ENCODE measurements at places on chromosomes 5 and 9.

GRCh38 chr5:32600054-32600622 is 14.8 kb downstream of the SUB1 start:
- peak; percentile 84 for DNase-seq

DNA sequence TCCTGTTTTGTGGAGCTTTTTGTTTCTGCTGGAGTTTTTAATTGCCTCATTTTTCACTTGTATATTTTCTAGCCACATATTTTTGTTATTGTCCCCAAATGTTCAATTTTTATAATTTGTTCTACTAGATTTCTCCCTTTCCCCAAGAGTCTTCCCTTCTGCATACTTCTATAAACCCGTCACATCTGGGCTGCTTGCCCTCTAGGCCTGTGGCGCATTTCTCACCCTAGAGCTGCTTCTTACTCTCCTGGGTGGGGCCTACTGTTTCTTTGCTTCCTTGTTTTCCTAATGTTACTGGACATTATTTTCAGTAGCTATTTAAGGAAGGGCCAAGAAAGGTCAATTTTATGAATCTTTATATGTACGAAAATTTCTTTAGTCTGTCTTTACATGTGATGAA is 51.5 kb downstream of the NXNL2 start:
- no peak for DNase-seq

DNA sequence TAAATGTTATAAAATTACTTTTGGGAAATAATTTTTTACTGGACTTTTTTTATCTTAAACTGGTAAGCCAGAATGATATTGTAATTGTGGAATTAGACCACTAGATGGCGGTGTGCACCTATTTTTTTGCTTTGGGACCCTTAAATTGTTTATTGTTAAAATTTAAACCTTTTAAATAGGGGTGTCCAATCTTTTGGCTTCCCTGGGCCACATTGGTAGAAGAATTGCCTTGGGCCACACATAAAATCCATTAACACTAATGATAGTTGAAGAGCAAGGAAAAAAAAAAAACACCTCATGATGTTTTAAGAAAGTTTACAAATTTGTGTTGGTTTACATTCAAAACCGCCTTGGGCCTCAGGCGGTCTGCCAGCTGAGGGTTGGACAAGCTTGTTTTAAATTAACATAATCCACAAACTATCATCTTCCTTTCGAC is 28.4 kb upstream of the GADD45G start:
- DNase-seq, result no peak

GRCh38 chr9:25397746-25398145 is 280.5 kb downstream of the TUSC1 start:
- DNase-seq, result no peak

GRCh38 chr9:114487607-114488300 is 17.5 kb downstream of the WHRN start:
- DNase-seq, result no peak

DNA sequence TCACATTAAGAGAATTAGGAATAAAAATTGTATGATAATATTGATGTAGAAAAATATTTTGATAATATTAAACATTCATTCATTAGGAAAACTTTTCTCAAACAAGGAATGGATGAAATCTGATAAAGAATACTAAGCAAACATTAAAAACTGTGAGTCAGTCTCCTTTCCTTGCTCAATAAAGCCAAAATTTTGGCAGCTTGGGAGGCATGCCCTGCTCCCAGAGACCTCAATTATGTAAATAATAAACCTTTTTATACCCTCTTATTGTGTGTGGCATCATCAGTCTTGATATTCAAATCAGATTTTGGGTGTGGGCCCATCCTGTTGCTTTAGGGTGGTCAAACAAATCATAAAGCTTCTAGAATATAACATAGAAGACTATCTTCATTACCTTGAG is 36.6 kb upstream of the CCL21 start:
- DNase-seq, result no peak

DNA sequence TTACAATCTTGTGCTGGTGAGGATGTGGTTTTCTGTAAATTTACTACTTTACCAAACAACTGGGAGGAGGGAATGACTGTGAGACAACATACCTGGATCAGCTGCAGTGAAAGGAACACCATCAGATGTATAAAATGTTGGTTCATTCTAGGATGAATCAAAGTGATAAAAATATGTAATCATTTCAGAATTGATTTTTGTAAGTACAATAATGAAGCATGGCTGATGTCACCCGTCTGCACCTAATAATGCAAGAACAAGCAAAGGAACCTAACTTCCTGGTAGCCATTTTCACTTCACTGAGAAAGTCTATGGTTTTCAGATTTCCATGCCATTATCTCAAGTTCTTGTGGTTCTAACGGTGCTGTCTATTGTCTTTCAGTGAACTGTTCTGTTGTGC is 18.7 kb upstream of the C5orf34 start:
- DNase-seq, result no peak

DNA sequence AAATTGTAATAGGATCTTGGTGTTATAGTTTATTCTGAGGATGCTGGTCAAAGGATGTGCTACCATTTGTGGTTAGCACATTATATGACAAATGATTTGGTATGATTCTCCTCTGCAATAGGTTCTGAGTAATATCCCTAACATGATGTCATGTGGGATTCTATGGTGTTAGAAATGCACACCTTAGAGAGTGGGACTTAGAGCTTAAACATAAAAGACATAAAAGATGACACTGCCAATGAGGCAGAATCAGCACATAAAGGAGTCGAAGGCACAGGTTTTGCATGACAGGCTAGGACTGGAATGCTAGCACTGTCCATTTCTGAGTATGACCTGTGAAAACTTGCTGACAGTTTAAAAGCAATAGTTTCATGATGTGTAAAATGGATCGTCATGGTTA is 100.4 kb downstream of the OSTF1 start:
- DNase-seq, result no peak

DNA sequence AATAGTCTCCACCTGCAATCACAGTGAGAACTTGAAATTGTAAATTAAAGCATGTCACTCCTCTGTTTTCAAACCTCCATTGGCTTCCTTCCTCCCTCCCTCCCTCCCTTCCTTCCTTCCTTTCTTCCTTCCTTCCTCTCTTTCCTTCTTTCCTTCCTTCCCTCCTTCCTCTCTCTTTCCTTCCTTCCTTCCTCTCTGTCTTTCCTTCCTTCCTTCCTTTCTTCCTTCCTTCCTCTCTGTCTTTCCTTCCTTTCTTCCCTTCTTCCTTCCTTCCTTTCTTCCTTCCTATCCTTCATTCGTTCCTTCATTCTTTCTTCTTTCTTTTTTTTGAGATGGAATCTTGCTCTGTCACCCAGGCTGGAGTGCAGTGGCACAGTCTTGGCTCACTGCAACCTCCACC is 595.0 kb upstream of the ZNF608 start:
- DNase-seq, result no peak

GRCh38 chr5:87252283-87252605 is 15.4 kb upstream of the RASA1 start:
- no peak for DNase-seq

GRCh38 chr5:151186538-151186937 is 29.0 kb upstream of the ANXA6 start:
- no peak for DNase-seq

- no peak for DNase-seq
Observed at GRCh38 chr5:72519111-72519510, 11.9 kb upstream of the ZNF366 start.

DNA sequence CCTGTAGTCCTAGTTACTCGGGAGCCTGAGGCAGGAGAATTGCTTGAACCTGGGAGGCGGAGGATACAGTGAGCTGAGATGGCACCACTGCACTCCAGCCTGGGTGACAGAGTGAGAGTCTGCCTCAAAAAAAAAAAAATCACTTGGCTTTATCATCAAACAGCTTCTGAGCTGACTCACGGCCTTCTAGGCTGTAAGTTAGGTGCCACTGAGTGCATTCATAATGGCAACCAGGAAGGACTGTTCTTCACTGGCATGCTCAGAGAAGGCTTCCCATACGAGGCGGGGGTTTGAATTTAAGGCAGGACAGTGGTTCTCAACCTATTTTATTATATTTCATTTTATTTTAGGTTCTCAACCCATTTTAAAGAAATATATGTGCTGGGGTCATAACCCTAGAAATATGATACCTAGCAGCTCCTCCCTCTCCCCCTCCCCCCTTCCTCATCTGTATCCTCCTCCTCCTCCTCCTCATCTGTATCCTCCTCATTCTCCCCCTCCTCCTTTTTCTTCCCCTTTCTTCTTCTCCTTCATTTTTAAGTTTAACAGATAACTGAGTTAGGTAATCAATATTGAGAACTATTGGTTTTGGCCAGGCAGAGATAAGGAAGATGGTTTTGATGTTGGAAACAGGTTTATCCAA is 19.0 kb upstream of the LHFPL2 start:
- no peak for DNase-seq

DNA sequence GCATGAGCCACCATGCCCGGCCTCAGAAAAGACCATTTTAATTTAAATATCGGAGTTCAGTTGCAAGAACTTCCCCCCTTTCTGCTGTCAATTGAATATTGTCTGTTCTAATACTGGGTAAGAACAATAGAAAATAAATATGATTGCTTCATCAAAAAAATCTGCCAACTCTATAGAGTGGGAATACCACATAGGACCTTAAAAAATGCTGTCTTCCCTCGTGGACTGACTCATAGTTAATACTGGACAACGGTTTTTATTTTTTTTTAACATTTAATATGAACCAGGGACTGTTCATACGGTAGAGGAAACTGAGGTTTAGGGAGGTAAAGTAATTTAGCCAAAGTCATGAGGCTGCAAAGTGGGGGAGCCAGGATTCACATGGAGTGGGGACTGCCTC is 9.7 kb downstream of the ZNF462 start:
- no peak for DNase-seq

- no peak for DNase-seq
Observed at GRCh38 chr9:18793122-18793521, 239.9 kb downstream of the SAXO1 start.

GRCh38 chr9:3804103-3804502 is 278.3 kb upstream of the RFX3 start:
- DNase-seq, result peak; percentile 42

DNA sequence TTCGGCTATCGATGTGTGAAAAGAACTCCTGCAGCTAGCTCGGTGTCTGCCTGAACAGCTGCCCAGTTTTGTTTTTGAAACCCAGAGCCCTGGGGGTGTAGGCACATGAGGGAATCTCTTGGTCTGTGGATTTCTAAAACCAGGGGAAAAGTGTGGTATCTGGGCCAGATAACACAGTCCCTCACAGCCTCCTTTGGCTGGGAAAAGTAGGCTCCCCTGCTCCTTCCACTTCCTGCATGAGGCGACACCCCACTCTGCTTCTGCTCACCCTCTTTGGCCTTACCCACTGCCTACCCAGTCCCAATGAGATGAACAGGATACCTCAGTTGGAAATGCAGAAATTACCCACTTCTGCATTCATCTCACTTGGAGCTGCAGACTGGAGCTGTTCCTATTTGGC is 9.5 kb upstream of the CDO1 start:
- no peak for DNase-seq

DNA sequence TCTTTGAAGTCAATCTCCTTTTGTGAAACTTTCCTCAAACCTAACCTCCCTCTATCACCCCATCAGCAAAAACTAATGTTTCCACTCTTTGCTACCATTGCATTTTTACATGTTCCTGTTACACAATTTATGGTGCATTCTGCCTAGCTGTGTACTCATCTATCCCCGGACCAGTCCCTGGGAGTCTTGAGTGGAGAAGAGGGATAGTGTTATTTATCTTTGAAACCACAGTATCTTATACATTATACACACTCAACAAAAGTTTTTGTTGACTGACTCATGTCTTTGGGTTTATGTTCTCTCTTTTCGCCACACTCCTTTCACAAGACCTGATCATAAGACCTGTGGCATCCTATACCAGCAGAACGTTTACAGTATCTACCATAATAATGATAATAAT is 26.4 kb downstream of the TNFAIP8 start:
- no peak for DNase-seq
